Cortex of kidney (tissue), 1 donor: ENCODE measurements at places on chromosomes 12 and 14.

DNA sequence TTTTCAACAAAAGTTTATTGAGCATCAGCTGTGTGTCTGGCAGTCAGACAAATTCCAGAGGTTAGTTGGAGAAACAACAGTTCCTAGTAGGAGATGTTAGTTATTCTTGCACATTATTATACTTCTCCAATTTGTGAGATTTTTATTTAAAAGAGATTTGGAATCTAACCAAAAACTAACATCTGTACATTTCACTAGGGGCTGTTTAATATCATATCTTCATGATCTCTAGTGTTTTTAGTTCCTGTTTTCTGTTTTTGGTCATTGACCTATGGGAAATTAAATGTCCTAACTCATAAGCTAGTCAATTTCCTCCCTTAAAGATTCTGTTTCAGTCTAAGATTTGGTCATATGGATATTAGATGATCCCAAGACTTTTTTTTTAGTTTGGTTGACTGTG lies 34.1 kb upstream of the KLHDC2 start:
- no peak for DNase-seq

GRCh38 chr14:88493392-88494185 lies 61.2 kb downstream of the PTPN21 start:
- DNase-seq, result no peak

DNA sequence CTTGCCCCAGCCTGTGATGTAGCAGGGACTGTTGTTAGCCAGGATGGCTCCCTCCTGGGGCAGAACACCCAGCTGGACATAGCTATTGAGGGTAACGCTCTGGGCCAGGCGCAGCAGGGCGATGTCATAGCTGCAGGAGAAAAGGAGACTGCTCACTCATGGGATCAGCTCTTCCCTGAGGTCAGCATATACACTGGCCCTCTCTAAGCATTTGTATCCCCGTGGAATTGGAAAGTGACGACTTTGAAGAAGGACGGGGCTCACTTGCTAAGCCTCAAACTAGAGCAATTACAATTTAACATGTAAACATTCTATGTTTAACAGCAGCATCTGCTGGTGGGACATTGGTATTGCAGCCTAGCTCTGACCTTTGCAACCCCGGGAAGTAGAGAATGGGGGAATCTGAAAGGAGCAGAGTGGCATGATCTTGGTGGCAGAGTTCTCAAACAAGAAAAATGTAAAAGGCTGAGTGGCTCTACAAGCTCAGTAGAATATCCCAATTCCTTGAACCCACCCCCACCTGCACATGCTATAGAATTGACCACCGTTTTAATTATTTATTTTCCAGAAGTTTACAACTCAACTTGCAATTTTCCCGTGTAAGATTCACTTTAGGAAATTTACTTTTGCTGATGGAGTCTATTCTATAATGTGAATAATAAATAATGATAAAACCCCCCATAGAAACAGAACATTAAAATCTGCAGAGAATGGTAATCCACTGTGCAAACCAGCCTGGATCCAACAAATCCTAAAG lies 5.0 kb downstream of the CELA1 start:
- no peak for DNase-seq

DNA sequence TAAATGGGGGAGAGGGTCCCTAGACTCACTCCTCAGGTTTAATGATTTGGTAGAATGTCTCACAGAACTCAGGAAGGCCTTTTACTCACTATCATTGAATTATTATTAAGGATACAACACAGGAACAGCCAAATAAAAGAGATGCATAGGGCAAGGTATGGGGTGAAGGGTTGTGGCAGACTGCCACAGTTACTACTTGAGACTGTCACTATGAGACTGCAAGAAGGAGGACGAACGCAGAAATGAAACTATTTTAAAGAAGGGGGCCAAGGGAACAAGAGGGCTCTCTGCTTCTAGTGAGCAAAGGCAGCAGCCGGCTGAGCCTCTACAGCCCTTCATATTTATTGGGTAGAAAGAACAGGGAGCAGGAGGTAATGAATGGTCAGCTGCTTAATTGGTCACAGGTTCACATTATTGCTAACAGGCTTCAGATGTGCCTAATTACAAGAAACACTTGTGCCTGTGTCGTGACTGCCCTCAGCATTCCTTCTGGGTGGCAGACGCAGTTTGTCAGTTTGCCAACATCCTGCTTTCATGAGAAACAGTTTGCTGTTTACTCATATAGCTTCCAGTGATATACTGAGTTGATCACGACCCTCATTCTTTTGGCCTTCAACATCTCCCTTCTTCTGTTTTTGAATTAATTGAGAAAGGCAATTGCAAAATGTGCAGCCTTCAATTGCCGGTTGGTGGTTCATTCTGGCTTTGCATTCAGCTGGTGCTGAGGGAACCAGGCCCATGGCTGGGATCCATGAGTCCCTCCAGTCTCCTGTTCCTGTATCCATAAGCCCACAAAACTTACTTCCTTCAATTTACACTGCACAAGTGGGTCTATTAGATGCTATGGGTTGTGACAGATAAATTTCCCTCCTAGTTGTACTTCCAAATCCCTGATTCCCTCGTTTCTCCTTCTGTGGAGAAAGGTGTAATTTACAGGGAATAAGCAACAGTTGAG lies 82.8 kb upstream of the PLEKHG7 start:
- DNase-seq, result no peak

DNA sequence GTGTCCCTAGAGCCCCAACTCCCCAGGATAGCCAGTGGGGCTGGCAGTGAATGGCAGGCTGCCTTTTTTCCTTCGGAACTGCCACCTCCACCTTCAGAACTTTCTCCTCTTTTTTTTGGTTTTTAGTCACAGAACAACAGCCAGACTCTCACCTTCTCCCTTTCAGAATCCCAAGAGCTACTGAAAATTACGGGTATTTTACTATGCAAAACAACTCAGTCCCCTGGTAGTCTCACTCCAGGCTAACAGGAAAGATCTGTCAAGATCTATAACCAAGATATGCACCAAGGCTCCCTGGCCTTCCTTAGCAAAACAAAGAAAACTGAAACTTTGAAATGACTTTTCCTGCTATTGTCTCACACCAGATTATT lies 12.5 kb downstream of the PLEKHG6 start:
- no peak for DNase-seq

GRCh38 chr12:1533205-1533601 lies 61.2 kb downstream of the FBXL14 start:
- no peak for DNase-seq

- DNase-seq, result no peak
Observed at GRCh38 chr12:132535019-132535418, 45.1 kb downstream of the FBRSL1 start.

DNA sequence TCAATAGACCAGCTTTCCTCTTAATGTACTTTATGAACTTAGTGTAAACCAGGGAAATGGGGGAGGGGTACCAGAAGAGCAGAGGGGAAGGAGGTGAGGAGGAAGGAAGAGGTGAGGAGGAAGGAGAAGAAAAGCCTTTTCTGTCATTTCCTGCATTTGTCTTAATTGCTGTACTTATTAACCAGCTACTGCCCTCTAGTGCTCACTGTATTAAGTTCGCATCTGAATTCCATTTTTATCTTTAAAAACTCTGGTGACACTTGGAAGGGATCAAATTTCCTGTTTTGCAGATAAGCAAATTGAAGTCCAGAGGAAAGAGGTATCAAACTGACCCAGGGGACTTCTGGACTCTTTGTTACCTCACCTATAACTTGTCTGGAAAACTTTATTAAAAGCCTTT lies 22.2 kb downstream of the MANSC1 start:
- no peak for DNase-seq

DNA sequence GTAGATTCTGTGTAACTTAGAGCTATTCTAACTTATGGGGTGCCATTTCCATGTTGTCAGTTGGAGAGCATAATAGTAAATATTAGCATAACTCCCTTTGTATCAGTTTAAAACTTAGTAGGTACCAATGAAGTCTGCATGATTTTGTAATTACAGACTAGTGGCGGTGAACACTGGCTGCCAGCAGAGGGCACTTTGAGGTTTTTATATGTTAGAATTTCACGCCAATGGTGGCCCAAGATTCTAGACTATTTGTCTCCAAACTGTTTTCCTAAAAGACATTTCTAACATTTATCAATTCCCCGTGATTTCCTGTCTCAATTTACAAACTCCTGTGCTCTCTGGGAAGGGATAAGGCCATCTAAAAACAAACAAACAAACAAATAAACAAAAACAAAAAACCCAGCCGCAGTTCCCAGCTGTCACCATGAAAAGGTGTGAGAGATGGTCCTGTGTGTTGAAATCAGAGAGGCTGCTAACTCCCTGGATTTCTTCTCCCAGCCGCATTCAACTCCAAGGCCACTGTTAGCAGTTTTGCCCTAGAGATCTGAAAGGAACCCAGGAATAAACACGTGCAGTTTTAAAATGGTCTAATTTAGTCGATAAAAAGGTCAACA lies 57.6 kb downstream of the BRMS1L start:
- no peak for DNase-seq

GRCh38 chr14:51059032-51059431 lies 35.9 kb downstream of the TRIM9 start:
- no peak for DNase-seq

DNA sequence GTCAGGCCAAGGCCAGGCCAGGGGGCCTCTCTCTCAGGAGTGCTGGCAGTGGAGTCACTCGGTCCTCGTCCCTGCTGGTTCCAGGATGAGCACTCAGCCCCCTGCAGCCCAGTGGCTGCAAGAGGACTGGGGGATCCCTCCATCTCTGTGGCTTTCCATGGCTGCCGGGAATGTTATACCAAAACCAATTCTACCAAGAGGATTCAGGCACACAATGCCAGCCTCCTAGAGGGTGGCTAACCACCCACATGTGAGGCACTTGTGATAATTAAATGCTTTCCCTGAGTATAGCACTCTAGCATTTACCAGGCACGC lies 21.9 kb downstream of the ASB2 start:
- no peak for DNase-seq

DNA sequence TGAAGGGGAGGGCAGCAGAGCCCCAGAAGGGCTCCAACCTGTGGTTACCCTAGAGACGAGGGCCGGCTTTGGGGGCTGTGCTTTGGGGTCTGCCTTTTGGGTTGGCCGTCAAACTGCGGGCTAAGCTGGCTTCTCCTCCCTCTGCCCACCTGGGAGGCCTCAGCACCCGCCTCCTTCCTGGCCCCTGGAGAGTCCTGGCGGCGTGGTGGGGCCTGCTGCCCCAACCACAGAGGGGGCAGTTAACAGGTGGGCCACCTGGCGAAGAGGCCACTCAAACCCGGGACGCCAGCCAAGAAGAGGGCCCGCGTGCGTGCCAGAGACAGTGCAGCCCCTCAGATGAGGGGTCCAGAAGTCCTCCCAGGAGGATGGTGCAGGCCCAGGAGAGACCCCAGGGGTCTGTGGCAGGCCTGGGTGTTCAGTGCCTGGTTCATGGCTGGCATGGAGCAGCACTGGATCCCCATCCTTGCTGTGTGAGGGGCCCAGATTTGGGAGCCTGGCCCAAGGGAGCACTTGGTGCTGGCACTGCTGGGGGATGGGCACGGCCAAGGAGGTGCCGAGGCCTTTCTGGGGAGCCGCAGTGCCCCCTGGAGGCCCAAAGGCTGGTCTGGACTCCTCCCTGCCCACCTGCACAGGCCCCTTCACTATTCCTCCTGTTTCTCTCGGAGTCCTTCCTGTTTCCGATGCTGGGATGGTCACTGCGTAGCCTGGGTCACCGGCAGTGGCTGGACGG lies 48.8 kb downstream of the LRCOL1 start:
- DNase-seq, result no peak

DNA sequence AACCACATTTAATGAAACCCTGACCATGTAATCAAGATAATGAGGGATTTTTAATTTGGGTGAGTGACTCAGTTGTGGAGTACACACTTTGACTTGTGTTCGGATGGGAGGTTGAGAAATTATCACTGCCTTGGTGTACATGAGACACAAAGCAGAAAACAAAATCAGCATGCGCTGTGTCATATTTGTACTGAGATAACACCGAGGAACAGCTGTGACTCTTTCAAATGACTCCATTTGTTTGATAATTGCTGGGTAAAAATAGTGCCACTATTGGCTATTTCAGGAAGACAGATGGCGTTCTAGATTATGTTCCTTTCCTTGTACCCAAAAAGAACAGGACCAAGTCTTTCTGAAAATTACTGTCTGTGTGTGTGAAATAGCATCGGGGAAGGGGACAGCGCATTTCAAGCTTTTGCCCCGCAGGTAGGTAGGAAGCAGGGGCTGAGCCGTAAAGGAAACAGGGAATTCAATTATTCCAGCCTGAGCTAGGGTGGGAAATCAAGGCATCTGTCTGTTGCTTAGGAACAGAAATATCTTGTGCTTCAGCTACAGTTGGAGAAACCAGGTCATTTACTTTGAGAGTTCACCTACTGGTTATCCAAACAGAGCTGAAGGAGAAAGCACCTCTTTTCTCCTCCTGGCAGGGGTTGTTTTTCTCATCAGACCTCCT lies 114.3 kb downstream of the SNAPC1 start:
- DNase-seq, result no peak

DNA sequence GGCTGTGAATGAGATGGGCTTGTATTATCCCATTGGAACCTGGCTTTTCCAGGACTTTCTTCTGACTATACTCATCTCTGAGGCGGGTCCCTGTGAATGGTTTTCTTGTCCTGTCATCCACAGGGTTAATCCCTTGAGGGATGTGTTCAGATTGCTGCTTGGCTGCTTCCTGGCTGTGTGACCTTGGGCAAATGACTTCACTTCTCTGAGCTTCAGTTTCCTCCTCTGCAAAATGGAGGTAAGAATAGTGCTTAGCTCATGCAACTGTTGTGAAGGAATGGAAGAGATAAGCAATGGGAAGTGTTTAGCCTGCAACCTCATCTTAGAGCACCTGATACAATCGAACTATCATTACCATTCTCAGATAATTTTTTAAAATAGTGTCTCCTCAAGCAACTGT lies 32.1 kb upstream of the PPP1CC start:
- DNase-seq, result no peak

- no peak for DNase-seq
Observed at GRCh38 chr12:98533723-98534251, 18.4 kb downstream of the TMPO start.

- DNase-seq, result no peak
Observed at GRCh38 chr12:66149702-66150398, 19.3 kb upstream of the LLPH start.

- no peak for DNase-seq
Observed at GRCh38 chr14:37584211-37585100, 10.6 kb downstream of the FOXA1 start.

GRCh38 chr14:99839696-99840095 lies 46.5 kb downstream of the EML1 start:
- no peak for DNase-seq

DNA sequence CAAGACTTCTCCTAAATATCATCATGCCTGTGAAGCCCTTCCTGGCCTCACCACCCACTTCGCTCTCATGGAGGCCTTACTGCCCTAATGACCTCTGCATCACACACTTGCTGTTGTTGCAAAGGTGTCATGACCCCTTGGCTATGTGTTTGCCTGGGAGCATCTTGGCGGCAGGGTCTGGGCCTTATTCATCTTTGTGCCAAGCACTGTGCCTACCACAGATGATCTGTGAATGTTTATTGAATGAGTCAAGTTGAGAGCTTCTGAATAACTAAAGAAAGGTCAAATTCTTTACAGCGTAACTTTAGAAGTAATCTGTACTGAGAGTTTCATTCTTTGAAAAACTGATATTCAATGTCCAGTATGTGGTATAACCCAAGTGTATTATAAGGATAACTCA lies 113.3 kb downstream of the TTC8 start:
- DNase-seq, result no peak
